AG09319 (cell line): ENCODE measurements at places on chromosomes 11 and 22.

- no peak for DNase-seq
These were observed 5.3 kb downstream of the SLC17A6 start for GRCh38 chr11:22343371-22344032.

GRCh38 chr11:70900540-70900939 is 351.8 kb downstream of the SHANK2 start:
- DNase-seq = no peak

GRCh38 chr11:119099711-119100110 is 1.9 kb downstream of the DPAGT1 start:
- no peak for DNase-seq

DNA sequence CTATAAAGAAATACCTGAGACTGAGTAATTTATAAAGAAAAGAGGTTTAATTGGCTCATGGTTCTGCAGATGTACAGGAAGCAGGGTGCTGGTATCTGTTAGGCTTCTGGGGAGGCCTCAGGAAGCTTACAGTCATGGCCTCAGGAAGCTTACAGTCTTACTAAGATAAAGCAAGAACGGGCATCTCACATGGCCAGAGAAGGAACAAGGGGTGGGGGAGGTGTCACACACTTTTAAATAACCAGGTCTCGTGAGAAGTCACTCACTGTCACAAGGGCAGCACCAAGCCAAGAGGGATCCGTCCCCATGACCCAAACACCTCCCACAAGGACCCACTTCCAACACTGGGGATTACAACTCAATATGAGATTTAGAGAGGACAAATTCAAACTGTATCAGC is 192.8 kb upstream of the B3GAT1 start:
- DNase-seq = no peak

- DNase-seq = no peak
These were observed 146.2 kb upstream of the SYN3 start for GRCh38 chr22:33204408-33204807.
